ENCODE measurements at places on chromosomes 11 and 22.

GRCh38 chr11:126054882-126055281, 7.8 kb downstream of the CDON start:
- no peak for DNase-seq

DNA sequence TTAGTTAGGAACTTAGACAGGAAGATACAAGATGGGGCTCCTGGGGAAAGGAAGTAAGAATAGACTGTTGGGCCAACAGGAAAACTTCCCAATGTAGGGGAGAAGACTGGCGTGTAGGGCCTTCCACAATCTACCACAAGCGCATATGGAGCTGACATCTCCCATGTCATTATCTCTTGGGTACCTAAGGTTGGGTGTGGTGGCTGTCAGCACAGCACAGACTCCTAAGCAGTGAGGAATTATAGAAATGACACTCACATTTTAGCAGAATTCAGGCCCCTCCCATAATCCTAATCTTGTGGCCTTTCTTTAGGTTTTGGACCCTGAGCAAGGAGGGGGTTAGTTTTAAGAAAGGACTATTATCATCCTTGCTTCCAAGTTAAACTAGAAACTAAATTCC, 11.6 kb downstream of the TRIM21 start:
- no peak for DNase-seq

DNA sequence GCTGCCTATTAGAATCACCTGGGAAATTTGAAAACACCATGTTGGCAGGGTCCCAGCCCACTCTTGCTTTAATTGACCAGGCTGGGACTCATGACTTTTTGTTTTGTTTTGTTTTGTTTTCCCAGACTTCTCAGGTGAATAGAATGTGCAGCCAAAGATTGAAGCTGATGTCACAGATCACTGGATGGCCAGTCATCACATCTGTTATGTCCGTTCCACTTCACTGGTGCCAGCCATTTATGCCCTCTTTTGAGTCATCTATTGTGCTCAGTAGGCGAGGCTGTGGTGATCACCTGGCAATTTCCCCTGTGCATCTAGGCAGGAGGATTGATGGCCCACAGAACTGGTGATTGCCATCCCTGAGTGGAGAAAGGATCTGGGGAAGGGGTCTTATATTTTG, 297.3 kb downstream of the INSC start:
- DNase-seq, result no peak

DNA sequence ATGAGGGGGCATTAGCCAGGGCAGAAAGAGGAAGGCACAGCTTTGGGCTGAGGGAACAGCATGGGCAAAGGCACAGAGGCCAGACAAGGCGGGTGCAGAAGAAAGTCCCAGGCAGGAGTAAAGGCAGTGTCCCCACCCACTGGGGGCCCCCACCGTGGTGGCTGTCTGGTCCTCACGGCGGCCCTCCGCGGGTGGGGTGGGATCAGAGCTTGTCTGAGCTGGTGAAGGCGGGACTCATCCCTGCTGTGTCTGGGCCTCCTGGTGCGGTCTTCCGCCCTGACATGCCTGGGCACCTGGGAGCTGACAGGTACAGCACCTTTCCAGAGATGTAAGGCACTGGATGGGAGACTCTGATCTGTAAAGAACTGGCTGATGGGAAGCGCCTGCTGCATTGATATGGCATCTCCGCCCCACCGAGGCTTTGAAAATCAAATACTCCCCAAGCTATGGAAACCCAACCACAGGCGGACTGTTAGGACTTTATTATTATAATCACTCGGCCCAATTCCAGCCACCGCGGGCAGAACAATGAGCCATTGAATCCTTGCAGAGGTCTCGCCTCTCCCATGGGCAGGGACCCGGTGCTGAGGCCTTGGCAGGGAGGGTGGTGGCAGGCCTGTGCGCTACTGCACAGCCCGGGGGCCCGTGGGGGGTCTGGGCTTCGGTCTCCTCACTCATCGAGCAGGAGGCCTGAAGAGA, 14.2 kb upstream of the GNB1L start:
- DNase-seq, result no peak

- DNase-seq, result no peak
These were observed 65.2 kb downstream of the PDE2A start for GRCh38 chr11:72609045-72609444.

DNA sequence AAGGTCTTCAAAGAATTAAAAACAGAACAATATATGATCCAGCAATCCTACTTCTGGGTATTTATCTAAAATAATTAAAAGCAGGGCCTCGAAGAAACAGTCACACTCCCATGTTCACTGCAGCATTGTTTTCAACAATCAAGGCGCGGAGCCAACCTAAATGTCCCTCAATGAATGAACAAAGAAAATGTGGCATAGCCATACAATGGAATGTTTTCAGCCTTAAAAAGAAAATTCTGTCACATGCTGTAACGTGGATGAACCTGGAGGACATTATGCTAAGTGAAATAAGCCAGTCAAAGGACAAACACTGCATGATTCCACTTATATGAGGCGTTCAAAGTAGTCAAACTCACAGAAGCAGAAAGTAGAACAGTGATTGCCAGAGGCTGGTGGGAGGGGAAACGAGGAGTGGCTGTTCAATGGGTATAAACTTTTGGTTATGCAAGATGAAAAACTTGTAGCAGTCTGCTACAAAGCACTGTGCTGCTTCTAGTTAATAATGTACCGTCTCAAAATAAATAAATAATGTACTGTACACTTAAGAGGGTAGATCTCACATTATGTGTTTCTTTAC, 41.2 kb downstream of the SNX19 start:
- DNase-seq, result no peak

DNA sequence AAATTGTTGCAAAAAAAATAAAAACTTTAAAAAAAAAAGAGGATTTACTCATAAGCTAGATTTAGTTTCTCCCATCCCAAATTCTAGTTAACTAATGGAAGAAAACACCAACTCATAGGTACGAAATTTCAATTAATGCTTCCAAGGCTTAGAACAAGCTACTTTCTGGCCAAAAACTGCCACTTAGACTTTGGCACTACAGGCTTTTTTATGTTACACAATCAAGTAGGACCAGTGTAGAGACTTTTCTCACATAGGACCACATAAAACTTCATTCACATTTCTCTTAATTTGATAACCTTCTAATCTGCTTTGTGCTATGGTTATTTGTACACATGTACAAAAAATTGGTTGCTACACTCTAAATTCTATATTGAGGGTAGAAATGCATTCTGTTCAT, 3.1 kb downstream of the ST13 start:
- DNase-seq, result no peak

DNA sequence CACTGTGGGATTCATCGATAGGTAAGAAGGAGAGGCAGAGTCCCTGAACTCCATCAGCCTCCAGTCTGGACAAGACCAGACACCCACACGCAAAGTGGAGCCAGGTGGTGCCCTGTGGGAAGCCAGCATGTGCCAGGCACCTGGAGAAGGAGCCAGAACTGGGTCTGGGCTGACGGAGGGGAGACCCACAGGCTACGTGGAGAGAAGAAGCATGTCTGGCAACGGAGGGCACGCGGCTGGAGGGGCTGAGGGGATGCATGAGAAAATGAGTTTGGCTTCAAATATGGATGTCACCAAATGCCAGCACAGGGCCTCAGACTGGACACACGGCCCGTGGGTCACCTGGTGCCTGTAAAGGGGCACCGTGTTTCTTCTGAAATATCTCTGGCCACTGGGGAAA, 55.7 kb downstream of the LINC01488 start:
- DNase-seq, result no peak

GRCh38 chr22:17945888-17946648, 78.3 kb downstream of the MICAL3 start:
- no peak for DNase-seq

DNA sequence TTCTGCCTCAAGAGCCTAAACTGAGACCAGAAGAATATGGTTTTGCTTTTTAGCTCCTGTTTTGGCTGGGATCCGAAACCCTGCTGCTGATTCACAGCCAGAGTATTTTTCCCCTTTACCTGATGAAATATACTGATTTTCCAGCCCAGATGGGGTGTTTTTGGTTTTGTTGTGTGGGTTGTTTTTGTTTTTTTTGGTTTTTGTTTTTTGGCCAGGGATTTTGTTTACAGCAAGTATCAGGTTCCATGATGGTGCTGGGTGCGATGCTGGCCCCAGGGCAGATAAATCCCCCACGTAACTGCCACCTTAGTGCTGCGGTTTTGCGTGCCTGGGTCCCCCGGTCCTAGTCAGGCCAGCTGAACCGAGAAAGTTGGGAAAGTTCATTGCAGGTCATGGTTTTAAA, 103.7 kb downstream of the ZBTB16 start:
- DNase-seq, result no peak

DNA sequence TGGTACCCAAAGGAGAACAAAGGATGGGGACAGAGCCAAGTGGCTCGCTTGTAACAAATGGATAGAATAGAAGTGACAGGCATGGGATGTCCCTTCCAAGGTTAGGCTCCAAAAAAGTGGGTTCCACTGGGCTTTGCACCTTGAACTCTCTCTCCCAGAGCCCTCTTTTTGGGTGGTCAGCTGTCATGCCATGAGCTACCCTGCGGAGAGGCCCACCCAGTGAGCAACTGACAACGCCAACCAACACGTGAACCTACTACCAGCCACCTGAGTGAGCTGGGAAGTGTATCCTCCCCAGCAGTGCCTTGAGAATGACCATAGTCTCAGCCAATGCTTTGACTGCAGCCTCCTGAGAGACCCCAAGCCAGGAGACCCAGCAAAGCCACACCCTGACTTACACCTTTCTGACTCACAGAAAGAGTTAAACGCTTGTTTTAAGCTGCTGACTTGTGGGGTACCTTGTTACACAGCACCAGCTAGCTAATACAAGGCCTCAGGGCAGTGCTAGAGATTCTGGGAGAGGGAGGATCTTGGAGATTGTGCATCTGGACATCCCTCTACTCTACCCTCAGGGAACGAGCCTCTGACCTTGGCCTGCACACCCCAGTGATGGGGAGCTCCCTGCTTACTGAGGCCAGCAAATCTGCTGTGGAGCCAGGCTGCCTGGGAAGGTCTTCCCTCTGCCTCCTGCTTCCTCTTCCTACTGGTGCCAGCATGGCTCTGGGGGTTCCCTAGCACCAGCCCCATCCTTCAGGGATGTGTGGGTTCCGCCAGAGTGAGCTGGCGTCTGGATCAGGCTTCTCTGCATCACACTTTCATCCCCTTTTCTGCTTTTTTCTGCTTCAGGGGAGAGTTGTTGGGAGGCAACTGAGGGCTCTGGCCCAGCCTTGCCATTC, 29.1 kb upstream of the RFPL3 start:
- DNase-seq, result no peak

GRCh38 chr11:64712430-64713015, 10.5 kb downstream of the NRXN2 start:
- DNase-seq, result no peak

GRCh38 chr11:88360141-88360540, 22.6 kb upstream of the CTSC start:
- no peak for DNase-seq

GRCh38 chr11:83220260-83220659, 26.7 kb downstream of the ANKRD42 start:
- no peak for DNase-seq

DNA sequence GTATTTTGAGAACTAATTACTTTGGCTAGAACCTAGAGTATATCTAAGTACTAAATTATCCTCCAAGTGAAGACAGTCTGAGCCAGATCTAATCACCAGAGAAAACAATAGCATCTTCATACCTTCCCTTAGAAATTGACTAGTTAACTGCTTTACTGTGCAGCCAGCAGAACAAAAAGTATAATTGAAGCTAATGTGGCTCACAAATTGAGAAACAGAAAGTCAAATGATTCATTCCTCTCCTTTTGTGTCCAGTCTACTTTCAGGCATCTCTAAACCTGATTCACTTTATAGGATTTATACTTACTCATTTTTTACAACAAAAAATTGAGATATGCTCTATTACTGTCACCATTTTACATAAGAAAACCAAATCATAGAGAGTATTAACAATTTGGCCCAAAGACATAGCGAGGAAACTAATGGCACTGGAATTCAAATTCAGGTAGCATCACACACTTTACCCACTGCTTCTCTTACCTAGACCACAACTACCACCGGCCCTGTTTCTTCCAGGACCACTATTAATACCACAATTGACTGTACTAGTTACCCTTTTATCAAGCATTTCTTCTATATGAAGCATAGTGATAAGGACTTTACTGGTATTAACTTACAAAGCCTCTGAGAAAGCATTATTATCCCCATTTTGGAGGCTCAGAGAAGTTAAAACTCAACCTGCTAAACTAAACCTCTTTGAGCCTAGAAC, 1402.6 kb upstream of the TENM4 start:
- no peak for DNase-seq

DNA sequence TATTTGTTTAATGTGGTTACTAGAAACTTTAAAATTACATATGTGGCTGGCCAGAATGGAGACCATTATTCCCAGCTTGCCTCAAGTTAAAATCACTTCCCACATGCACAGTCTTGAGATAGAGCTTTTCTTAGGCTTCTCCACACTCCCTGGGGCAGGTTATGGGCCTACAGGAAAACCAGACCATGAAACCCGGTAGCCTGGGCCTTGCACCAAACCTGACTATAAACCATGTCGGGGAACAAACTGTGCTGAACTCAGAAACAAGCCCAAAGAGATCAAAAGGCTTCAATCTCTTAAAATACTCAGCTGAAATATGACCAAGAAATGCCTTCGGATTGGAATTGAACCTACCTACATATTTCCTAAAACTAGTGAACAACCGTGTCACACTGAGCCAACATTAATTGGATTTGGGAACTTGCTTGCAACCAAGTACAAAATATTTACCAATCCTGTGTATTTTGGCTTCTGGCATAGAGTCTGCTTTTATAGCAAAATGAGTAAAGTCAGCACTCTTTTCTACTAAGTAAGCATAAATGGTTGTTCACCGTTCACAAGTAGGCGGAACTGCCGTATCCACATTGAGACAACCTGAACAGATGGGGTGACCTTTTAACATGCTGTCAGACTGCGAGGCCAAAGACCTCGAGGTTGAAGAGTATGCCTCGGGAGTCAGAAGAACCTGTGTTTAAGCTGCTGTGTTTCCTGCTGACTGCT, 199.5 kb downstream of the FAM76B start:
- DNase-seq, result no peak

DNA sequence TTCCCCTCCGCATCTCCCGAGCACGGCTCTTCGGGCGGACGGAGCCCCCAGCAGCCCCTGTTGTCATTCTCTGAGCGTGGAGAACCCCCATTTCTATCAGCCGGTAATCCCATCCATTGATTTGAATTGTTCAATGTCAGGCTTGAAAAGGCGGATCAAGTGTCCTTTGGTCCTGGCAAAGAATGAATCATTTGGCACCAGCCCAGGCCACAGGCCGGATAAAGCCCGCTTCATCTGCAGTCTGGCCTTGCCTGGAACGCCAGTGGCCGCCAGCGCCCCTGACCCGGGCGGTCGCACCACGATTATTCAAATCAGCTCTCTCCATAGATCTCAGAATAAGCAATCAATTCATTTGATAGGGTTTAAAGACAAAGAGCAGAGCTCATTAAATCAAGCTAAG, 188.9 kb downstream of the BRD1 start:
- DNase-seq, result no peak
